ENCODE measurements at places on chromosomes 1 and 21.

GRCh38 chr21:26077521-26077920 is 93.0 kb downstream of the APP start:
- DNase-seq: no peak

- DNase-seq: peak; percentile 24
Observed at GRCh38 chr1:39378377-39378776, 113.1 kb upstream of the BMP8A start.

- no peak for DNase-seq
Observed at GRCh38 chr1:230772457-230773395, 25.5 kb downstream of the CAPN9 start.

DNA sequence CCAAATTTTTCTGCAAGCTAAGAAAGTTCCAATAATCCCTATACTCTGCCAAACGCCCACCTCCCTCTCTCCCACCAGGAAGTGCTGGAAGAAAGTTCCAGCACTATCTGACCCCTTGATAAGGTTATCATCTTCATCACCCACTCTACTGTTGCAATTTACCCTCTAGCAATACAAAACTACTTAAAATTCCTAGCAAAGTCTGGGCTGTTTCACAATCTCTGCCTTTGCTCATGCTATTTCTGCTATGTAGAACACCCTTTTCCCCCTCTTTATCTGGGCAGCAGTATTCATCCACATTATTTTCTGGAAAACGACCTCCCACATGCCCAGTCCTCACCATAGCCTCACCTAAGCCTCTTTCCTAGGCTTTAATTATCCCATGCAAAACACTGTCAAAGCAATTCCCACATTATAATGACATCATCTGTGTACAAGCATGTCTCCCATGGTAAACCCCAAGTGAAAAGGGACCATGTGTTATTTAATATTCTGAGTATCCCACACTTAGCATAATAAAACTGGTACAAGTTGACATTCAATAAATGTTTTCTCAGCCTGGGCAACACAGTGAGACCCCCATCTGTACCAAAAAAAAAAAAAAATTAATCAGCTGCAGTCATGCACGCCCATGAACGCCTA is 12.0 kb downstream of the F11R start:
- DNase-seq: no peak

GRCh38 chr1:13842497-13842896 is 142.5 kb downstream of the PRDM2 start:
- no peak for DNase-seq

DNA sequence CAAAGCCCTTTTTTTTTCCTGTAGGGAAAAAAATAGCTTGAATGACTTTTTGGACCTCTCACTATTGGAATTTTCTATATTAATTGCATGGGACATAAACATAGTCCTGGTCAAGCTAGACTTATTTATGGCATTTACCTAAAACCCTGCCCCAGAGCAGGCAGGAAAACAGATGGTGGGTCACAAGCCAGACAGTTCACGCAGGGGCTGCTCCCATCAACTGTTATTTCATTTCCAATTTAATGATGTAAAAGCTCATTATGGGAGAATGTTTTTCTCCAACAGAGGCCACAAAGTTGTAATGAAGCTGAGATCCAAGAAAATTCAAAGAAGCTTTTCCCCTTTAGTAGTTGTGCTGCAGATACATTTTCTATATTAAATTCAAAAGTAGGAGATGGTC is 99.2 kb downstream of the SGIP1 start:
- DNase-seq: no peak

- no peak for DNase-seq
Observed at GRCh38 chr1:233140974-233141373, 154.6 kb downstream of the PCNX2 start.

GRCh38 chr1:93694819-93695218 is 13.2 kb upstream of the BCAR3 start:
- no peak for DNase-seq

DNA sequence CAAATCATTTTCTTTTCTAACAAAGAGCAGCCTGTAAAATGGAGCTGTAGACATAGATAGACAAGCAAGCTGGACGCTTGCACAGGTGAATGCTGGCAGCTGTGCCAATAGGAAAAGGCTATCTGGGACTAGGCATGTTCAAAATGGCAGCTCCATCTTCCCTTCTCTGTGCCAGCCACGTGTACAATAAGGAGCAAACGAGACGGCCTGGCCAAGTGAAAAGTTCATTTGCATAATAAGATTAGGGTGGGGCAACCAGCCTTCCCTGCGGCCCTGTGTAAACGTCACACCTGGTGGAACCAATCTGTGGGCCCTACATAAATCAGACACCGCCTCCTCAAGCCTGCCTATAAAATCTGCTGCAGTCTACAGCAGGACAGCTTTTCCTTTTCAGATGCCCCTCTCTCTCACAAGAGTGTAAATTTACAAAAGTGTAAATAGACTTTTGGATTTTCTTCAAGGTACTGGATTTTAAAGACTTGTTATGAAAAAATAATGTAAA is 16.6 kb upstream of the EDEM3 start:
- DNase-seq: peak; percentile 38

DNA sequence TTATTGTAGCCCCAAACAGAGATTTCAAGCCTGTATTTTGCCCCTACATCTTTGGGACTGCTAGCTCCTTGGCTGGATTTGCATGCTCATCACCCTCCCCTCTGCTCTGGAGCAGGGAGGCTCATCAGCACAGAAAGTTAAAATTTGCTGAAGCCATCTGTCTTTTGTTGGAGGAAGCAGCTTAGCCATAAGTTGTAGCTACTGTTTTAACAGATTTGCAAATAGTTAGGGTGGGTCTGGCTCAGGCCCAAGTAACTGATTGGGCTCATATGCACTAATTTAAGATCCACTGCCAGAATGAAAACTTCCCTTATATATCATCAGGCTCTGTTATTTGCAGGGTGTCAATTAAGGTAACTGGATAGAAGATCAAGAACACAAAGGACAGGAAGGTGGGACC is 307.0 kb downstream of the ZP4 start:
- no peak for DNase-seq

- DNase-seq: peak; percentile 72
Observed at GRCh38 chr1:43934101-43934985, 742 bp downstream of the ARTN start.

- peak; percentile 24 for DNase-seq
Observed at GRCh38 chr1:217079584-217079983, 356.4 kb upstream of the ESRRG start.

DNA sequence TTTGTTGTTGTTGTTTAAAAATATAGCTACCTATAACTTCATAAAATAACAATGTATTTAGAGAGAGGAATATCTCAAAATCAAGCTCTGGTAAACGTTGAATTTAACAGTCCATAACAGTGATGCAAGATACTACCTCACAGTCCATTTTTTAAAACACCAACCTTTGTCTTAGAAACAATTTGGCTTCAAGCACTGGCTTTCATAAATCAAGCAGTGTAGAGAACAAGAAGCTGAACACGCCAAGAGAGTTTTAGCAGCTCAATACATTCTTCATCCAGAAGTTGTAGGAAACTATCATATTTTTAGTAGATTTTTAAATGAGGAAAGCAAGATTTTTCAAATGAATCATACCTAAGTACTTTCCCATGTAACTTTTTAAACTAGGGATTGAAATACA is 334.3 kb upstream of the ADAMTS5 start:
- DNase-seq: no peak

- DNase-seq: no peak
Observed at GRCh38 chr1:215001419-215002021, 81.0 kb upstream of the KCNK2 start.

DNA sequence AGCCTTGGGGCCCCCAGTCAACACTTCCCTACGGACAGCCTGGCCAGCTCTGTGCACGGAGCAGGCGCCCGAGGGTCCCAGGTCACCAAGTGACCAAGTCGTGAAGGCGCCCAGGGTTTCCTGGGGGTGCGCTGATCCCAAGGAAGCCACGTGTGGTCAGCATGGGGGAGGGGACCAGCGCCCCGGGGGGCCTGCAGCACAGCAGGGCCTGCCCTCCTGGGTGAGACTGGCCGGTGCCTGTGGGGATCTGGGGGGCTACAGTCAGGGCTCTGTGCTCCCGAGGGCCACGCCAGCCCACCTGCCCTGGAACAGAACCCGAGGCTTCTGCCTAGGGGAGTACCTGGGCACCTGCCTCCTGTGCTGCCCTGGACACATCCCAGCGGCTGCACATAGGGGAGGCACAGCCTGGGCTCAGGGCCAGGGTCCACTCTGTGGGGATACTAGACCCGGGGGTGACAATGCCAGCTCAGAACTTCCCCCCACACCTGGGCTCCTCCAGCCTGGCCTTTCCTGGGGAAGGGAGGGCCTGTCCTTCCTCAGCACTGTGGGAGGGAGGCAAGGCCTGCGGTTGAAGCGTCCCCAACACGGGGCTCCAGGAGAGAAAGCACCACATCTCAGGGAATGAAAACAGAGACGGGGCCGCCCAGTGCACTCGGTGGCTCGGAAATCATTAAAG is 6.2 kb upstream of the POFUT2 start:
- DNase-seq: no peak

GRCh38 chr1:41649396-41650027 is 165.0 kb upstream of the EDN2 start:
- DNase-seq: no peak

- no peak for DNase-seq
Observed at GRCh38 chr1:11114966-11115365, 15.3 kb upstream of the EXOSC10 start.

- DNase-seq: no peak
Observed at GRCh38 chr21:31161157-31161556, 122.9 kb upstream of the KRTAP19-8 start.

- DNase-seq: no peak
Observed at GRCh38 chr1:20184997-20185833, 681 bp upstream of the UBXN10 start.

DNA sequence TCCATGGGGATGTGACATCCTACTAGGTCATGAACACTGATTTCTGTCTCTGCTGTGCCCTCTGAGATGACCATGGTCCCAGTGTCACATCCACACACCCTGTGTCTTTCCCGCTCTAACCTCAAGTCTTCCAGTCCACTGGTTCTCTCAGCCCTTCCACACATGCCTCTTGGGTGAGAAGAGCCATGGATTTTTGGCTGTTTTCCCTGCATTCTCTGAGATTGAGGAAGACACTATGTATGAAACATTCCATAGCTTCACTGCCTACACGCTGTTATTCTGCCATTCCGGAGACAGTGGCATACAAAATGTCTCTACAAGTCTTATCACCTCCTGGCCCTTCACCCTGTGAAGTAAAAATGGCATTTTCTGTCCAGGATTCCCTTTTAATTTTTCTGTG is 247.3 kb downstream of the BACH1 start:
- DNase-seq: no peak

DNA sequence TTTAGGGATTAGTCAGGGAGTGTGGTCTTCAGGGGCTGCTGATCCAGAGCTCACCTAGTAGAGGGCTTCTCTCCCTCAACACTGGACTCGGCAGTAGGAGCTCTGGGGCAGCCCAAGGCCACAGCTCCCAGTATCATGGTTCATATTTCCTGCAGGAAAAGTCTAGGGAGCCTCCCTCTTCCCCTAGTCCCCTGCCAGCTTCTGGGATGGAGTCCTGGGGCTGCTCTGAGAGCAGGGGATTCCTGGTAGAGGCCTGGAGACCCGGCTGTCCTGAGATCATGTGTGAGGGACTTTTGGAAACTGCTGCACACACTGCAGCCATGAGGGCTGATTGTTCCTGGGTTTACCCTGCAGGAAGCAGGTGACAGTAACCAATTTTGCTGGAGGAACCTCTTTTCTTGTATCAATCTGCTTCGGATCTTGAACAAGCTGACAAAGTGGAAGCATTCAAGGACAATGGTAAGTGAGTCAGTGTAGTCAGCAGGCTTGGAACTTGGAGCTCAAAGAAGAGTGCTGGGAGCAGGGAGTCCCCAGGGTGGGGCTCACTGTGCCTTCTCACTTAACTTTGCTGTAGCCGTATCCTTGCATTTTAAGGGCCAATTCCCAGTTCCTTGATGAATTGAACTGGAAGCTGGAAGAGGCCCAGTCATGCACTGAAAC is 16.3 kb downstream of the STRIP1 start:
- DNase-seq: no peak

DNA sequence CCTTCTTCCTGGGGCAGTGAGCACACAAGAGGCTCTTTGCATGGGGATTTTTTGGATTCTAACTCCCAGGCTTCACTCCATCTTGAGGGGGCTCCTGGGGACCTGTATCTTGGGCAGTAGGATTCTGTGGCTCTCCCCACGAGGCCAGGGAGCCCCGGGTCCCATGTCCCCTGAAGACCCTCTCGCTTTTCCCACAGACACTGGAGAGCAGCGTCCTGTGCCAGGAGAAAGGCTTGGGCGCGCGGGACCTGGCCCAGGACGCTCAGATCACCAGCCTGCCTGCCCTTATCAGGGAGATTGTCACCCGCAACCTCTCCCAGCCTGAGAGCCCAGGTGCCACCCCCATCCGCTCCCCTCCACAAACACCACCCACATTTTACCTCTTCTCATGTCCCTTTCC is 735 bp downstream of the CROCC start:
- no peak for DNase-seq

DNA sequence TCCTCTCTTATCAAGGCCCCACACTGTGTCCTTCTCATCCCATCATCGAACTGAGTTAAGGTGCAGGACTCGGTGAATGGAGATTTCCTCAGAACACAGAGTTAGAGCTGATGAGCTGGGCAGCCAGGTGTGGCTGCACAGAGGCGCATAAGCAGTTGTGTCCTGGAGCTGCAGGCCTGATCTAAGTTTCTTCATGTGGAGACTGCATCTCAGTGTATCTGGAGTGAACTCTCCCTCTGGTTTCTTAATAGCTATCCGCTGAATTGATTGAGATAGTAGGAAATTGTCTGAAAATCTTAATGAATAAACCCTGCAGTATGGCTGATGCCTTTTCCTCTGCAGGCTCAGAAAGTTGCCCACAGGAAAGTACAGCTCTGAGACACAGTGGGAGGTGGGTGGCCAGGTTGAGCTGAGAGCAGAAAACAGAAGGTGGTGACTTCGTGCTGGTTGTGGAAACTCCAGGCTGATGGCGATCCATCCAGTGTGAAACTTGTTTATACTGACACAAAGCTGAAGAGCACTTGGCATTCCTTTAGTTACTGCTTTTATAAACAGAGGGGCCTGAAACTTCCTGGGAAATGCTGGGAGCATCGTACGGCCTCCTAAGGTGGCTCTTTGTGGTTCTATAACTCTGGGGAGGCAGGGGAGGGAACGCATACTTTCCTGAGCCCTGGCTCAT is 67.4 kb upstream of the F3 start:
- no peak for DNase-seq

DNA sequence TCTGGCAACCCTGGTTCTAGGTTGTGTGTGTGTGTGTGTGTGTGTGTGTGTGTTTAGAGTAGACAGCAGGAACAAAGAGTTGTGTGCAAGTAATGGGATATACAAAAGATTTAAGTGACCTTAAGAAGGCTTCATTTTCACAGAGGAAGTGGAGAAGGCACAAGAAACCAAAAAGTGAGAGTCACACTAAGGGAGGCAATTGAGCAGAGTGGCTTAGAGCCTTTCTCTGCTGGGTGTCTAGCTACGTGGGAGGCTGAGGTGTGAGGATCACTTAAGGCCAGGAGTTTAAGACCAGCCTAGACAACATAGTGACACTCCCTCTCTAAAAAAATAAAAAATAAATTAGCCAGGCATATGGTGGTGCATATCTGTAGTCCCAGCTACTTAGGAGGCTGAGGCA is 44.4 kb upstream of the HAO2 start:
- DNase-seq: no peak
